ENCODE measurements at places on chromosomes 4 and X.

- no peak for DNase-seq
Measured at GRCh38 chrX:121987163-121987562, 939.8 kb downstream of the GLUD2 start.

DNA sequence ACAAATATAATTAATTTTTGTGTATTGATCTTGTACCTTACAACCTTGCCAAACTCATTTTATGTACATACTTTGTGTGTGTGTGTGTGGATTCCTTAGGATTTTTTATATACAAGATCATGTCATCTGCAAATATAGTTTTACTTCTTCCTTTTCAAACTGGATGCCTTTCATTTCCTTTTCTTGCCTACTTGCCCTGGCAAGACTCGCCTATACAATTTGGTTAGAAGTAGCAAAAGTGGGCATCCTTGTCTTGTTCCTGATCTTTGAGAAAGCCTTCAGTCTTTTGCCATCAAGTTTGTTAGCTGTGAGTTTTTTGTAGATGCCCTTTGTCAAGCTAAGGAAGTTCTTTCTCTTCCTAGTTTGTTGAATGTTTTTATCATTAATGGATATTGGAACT is 30.5 kb downstream of the RUFY3 start:
- no peak for DNase-seq

DNA sequence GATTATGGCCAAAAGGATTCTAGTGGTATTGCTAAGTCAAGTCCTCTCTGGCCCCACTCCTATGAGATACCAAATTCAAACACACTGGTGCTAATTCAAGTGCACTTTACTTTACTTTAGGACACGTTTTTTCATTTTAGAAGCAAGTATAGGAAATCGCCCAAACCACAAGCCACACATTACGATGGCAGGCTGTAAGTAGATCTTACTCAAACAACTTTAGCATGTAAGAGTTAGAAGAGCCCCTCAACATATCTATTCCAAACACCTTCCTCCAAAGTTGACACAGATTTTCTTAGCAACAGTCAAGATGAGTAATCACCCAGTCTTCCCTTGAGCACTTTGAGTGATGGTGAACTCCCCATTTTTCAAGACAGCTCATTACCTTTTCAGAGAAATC is 43.6 kb downstream of the DRD5 start:
- DNase-seq = no peak

DNA sequence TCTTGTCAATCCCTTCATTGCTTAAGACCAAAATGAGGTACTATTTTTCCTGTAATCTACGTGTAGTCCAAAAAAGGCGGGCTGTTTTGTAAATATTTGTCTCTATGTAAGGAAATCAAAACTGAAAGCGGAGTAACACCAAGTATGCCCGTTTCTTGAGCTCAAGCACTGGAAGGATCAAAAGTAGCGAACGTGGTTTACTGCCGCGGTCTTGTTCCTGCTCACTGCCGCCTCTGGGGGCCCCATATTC is 71.5 kb downstream of the AFF1 start:
- no peak for DNase-seq

DNA sequence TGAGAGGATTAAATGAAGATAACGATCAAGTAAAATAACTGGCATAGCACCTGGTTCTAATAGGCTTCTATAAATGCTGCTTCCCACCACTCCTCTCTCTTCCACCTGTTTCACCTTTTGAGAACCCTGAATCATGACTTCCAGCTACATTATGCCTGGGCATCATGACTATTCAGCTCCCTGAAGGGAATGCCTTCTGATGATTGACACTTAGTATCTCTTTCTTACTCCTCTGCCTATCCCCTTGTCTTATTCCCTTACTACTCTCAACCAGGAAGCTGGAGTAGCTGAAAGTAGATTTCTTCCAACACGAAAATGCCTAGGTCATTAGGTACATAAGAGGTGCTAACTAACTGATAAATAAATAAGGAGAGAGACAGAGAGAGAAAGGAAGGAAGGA is 24.7 kb upstream of the CXCL8 start:
- DNase-seq = no peak

- no peak for DNase-seq
Measured at GRCh38 chrX:152907084-152907651, 9.3 kb downstream of the ZNF185 start.

DNA sequence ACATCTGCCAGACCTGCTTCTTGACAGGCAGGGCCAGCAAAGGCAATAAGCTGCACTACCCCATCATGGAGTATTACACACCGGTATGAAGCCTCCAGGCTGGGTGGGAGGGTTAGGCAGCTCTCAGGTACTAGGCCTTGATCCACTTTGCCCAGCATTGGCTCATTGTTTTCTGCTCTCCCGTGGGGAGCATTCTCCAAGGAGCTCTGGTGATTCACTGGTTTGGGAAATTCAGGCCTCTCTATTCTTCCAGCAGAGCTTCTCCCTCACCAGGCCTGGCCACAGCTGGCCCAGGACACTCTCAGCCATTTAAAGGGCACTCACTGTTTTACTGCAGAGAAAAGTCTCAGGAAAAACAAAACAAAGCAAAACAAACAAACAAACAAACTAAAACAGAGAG is 33.0 kb downstream of the DRP2 start:
- no peak for DNase-seq

- DNase-seq = no peak
Measured at GRCh38 chrX:155148724-155149537, 67.3 kb upstream of the VBP1 start.

GRCh38 chr4:15983610-15984009 is 20.6 kb upstream of the FGFBP2 start:
- DNase-seq = no peak

DNA sequence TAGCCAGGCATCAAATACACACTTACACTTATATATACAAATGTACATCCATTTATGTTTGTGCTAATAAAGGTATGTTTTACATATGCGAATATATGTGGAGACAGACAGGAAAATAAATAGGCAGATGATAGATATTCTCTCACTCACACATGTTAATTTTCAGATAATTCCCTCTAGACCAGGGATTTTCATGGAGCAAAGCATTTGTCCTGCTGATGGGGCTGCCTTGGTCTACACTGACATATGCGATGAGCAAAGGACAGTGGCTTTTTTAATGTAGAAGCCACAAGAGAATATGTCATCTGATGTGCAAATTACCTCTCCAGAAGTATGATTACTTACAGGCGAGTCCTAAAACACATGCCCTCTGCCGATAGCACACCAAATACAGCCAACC is 224.5 kb downstream of the VEGFC start:
- DNase-seq = no peak

DNA sequence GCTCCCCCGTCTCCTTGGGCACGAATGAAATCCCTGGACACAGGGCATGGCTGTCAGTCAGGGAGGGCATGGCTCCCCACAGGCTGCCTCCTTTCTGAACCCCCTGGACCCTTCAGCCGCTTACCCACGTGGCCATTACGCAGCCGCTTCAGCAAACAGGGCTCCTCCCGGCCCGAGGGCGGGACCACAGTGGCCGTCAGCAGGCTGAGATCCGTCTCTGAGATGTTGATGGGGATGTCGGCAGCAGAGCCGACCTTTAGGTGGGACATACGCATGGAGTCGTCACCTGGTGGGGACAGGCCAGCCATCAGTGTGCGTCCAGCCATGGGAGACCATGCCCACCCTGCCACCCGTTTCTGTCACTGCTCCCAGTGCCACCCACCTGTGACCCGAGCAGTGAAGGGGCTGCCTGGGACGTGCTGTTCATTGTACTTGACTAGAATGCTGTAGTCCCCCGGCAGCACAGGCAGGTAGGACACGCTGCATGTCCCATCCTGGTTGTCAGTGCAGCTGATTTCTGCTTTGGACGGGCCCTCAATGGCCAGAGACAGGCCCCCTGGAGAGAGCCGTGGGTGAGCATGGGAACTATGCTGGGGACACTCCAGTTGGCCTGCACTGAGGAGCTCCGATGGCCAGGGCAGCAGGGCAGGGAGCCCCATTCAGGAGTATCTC is 21.1 kb downstream of the FLNA start:
- no peak for DNase-seq

DNA sequence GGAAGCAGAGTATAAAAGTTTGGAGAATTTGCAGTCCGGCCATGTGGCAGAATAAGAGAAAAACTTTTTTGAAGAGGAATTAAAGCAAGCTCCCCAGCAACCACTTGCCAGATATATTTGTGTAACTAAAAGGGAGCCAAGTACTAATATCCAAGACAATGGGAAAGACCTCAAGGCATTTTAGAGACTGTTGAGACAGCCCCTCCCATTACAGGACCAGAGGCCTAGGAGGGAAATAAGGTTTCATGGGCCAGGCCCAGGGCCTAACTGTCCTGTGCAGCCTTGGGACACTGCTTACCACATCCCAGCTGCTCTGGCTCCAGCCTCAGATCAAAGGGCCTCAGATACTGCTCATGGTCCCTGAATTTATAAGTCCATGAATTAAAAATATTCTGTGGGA is 659.4 kb downstream of the PCDH19 start:
- no peak for DNase-seq

DNA sequence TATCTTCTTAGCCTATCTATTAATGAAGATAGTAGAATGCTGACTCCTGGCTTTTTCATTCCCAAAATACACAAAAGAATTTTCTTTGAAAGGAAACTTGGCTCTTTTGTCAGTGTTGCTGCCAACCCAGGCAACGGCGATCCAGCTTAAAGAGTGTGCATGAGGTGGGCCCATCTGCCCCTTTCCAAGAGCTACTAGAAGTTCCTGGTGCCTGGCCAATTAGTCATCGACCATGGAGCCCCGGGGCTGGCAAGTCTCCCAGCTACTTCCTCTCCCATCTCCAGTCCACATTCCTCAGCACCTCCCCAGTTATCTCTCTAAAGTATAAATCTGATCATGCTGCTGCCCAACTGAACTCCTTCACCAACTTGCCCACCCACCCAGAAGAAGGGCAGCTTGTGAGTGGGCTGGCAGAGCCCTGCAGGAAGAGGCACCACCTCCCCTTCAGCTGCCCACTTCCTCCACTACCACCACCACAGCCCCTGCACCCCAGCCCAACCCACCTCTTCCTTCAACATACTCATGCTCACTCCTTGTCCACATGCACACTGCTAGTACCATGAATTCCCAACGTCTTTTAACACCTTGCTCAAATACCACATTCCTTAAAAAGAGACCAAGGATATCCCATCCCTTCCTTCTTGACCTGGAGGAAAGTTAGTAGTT is 158.2 kb upstream of the MAP3K15 start:
- DNase-seq = peak; percentile 59

All from DMS 273 treated with DMSO at 0.1 percent for 48 hours (cell line).